ENCODE measurements at places on chromosomes 2 and 18.
A peak's percentile ranks its signal among the peaks of the same experiment; 100 is the strongest.

DNA sequence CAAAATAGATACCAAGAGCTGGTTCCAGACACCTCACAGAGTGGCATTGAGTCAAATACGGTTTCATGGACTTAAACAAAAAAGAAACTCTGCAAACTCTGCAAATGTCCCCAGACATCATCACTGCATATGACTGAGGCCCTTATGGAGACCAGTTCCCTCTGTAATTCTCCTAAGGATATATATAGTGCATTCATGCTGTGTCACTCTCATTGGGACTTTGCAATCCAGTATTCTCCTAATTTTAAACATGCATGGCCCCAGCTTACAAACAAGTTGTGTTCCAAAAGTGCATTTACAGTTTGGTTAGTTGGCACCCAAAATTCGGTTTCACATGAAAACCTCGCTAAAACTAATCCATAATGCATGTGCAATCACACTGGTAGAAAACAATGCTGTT lies 18.6 kb upstream of the INO80C start:
- no peak for DNase-seq

- DNase-seq = peak; percentile 30
Observed at GRCh38 chr2:108271691-108272253, 16.9 kb upstream of the SULT1C2 start.

- no peak for DNase-seq
Observed at GRCh38 chr2:18650221-18650620, 60.9 kb upstream of the NT5C1B start.

- DNase-seq = no peak
Observed at GRCh38 chr2:30872797-30873196, 65.6 kb upstream of the CAPN13 start.

- DNase-seq = no peak
Observed at GRCh38 chr18:78595924-78596573, 383.6 kb upstream of the SALL3 start.

DNA sequence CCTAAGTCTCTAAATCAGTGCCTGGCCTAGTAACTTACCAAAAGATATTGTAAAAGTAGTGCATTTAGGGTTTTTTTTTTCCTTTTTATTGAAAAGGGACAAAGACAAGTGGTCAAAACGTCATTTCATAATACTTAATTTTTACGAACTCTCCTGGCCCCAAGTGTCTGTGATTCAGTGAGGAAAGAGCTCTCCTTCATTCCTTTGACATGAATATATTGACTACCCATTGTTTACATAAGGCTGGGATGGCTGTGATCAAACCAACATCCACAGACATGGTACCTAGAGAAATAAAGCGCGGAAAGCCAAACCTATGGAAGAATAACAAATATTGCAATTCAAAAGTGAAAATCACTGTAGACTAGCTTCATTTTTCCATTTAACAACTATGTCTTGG lies 198.4 kb downstream of the BABAM2 start:
- peak; percentile 88 for DNase-seq

DNA sequence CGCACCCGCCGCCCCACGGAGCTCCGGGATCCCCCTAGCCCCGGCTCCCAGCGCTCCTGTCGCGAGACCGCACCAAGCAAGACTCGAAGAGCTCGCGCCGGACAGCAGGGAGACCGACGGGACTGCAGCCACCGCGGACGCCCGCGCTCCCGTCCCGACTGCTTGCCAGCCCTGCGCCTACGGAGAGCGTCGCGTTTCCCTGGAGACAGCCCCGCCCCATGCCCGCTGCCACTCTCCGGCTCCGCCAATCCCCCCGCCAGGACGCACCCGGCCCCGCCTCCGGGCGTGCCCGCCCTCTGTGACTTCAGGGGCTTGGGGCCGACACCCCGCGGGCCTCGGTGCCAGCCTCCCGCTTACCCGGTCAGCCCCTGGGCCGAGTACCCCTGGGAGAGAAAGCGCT lies at the start of gene ANKMY1:
Gene ANKMY1 (minus strand): TSS at position 181 of the 400 bp plus-strand sequence. CDS start 653 bp downstream, outside the sequence.
- DNase-seq = peak; percentile 79
